ENCODE measurements at places on chromosomes 13 and 19. TPM values are rescaled to one million over a fixed set of nuclear protein-coding genes. Genes with fewer than 3 reads are reported as not detected.

The PSPN gene
- 0.43 TPM for total RNA-seq

The OR7A5 gene
- total RNA-seq = not detected

The IFNL3 gene
- total RNA-seq = not detected

The SLC6A16 gene
- total RNA-seq = under 0.01 TPM

The CEACAM7 gene
- total RNA-seq = not detected

The ANGPTL4 gene
- 2.6 TPM for total RNA-seq

The TMEM255B gene
- 2.4 TPM for total RNA-seq

The CEBPA gene
- 0.14 TPM for total RNA-seq

The SLITRK1 gene
- total RNA-seq = not detected

The VSIG10L gene
- total RNA-seq = 1.4 TPM

The CCNE1 gene
- total RNA-seq = 8.6 TPM

The MYPOP gene
- 2.0 TPM for total RNA-seq

The C1QTNF9B gene
- not detected for total RNA-seq

The SIRT2 gene
- total RNA-seq = 59.0 TPM

The ZNF534 gene
- total RNA-seq = 0.44 TPM

The ZNF547 gene
- 3.6 TPM for total RNA-seq

The GFY gene
- total RNA-seq = not detected

The OR7C1 gene
- total RNA-seq = not detected

The SGCG gene
- total RNA-seq = 3.3 TPM

The CATSPERD gene
- not detected for total RNA-seq

The PPFIA3 gene
- total RNA-seq = 3.1 TPM

The IGSF23 gene
- total RNA-seq = not detected

The GNA15 gene
- 0.14 TPM for total RNA-seq

The TEX101 gene
- not detected for total RNA-seq

The CDC42EP5 gene
- 8.5 TPM for total RNA-seq

The CCDC8 gene
- total RNA-seq = 14.9 TPM

The ZNF177 gene
- total RNA-seq = 0.43 TPM

The ZNF582 gene
- 1.1 TPM for total RNA-seq

The EDDM13 gene
- not detected for total RNA-seq

The GRIN3B gene
- 0.66 TPM for total RNA-seq

The MISP gene
- 0.22 TPM for total RNA-seq

The ZNF543 gene
- 11.6 TPM for total RNA-seq

The CXCL17 gene
- not detected for total RNA-seq

The NACC1 gene
- 85.6 TPM for total RNA-seq
